Stimulated activated CD4-positive, alpha-beta T cell treated with anti-CD3 and anti-CD28 coated beads, TNF-alpha, amount 100 ng/mL, for 1 hour (primary cell): ENCODE measurements at places on chromosomes 4 and X.

DNA sequence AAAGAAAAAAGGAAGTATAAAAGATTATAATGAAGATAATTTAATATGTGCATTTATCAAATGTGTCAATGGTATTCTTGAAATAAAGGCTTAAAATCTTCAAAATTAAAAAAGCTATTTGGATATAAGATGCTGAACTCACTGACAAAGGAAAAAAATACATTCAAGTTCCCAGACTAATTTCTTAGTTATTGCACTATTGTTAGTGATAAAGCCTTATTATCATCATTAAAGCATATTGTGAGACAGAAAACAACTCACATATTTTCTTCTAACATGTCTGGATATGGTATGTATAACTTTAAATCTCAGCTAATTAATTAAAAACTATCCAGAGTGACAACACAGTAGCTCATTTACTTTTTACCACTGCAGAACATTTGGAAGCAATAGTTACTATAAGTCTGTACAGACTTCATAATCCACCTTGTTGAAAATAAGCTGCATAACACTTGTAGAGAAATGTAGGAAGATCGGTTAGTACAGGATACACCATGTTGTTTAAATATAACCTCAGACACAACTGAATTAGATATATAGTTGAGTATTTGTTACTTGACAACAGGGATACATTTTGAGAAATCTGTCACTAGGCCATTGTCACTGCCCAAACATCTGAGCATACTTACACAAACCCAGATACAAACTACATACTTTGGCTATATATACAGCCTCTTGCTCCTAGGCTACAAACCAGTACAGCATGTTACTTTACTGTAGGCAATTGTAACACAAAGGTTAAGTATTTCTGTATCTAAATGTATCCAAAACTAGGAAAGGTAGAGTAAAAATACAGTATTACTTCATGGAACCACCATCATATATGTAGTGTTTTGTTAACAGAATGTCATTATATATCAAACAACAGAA, 12.8 kb upstream of the FAM200B start:
- DNase-seq = no peak

DNA sequence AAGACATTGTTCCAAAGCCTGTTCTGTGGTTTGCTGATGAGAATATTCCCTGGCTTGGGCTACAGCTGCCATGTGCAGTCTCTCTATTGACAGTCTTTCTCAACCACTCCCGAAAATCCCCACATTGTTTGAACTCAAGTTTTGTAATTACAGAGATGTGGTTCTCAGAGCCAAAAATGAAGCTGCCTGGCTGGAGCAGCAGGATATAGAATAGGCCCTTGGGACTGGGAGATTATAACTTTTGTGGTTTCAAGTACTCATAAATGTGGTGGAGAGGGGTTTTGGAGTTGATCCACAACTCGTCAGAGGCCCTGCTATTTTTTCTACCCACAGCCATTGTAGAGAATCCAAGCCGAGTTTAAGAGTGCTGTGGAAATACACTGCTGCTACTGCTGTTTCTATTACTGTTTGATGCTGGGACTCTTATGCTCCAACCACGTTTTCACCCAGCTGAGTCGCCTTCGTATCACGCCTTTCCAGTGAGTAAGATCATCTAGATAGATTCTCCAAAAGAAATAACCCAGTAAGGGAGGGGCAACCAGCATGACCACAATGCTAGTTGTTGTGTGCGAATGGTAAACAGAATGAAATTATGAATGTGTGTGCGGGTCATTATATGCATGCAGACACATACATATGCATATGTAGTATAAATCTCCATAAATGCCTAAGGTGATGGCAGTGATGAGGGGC, 57.1 kb upstream of the ATXN3L start:
- DNase-seq = no peak

DNA sequence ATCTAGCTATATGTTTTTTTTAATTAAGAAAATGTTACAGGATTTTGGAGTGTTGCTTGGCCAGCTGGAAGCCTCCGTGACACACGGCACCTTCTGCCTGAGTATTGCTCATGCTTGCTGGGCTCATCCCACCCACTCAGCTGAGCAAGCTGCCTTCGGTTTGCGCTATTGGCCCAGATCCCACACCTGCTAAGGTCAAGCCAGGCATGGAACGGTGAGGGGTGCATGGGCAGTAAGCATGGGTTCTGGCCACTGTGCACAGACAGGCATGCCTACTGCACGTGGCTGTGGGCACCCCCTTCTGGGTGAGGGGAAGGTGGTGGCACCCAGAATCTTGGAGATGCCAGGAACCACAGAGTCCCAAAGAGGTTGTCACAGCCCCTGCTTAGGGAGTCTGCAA, 1178.4 kb upstream of the PCDH7 start:
- no peak for DNase-seq

DNA sequence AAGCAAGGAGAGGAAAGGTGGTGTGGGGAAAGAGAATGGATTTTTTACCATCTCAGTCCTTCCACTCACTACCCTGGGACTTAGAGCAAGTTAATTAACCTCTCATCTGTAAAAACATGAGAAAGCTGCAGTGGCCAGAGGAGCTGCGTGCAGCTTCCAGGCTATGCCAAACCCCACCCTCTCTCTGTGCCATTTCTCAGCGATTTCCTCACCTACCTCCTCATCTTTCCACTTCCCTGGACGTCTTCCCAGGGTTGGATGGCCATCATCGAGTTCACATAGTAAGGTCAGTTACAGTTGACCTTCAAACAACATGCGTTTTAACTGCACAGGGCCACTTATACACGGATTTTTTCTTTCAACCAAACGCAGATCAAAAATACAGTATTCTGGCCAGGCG, 64.3 kb downstream of the SMIM20 start:
- DNase-seq = no peak

- no peak for DNase-seq
Measured at GRCh38 chrX:15321447-15321846, 6.0 kb upstream of the ASB11 start.

DNA sequence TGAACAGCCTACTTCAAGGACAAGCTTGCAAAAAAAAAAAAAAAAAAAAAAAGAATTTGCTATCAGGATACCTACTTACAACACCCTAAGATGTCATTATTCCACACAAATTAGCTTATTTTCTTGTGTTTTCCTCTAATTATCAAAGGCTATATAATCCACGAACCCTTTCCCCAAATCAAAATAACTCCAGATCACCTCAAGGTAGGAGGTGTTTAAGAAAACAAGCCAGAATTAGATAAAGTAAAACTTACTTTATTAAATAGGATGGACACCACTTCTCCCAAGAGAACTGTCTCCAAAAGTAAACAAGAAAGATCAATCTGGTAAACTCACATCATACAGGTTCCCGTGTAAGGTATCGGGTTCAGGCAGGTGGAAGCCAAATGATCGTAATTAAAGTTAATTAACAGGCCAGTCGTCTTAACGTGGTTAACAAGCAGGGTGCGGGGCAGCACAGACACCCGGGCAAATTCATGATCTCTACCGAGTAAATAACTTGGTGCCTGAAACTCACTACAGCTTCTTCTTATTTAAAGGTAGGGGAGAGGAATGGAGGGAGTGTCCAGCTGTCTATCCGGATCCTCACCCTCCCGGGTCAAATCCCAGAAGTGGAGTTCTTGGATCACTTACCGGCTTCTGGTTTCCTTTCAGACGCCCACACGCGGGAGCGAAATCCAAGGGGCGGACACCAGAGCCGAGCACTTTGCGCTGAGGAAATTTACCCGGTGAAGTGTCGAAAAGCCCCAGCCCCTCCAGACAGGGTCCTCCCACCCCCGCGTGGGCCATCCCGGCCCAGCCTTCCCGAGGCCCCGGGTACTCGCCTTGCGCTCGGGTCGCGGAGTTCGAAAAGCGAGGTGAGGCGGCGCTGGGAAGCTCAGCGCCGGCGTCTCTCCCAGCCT, 708 bp downstream of the ARAP2 start:
- peak; percentile 36 for DNase-seq

DNA sequence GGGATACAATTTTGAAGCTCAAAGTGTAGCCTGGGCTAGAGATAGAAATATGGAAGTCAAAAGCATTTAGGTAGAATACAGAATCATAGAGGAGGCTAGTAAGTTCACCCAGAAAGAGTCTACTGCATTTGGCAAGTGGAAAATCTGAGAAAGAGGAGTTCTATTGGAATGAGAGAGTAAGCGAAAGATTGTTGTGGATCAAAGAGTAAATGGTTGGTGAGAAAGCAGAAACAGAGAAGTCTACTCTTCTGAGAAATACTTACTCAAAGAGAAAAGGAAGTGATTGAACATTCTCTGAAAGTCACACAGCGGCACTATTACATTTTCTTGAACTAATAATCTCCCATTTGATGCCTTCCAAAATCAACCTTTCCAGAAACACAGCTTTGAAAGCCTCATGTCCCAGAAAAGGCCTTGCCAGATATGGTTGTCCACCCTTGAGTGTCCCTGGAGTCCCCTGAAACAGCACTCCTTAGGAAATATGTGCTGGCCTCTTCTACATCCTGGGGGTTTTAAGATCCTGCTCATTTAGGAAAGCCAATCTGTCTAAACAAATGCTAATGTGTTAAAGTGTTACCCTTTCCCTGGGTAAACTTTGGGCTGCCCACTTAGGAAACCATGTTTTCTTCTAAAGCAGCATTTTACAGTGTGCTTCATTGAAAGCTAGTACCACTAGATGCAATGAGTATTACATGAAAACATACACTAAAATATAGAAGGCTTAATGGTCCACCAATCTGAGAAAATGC, 132.6 kb downstream of the INPP4B start:
- no peak for DNase-seq

- no peak for DNase-seq
Measured at GRCh38 chr4:87390551-87390890, 467 bp downstream of the HSD17B11 start.

DNA sequence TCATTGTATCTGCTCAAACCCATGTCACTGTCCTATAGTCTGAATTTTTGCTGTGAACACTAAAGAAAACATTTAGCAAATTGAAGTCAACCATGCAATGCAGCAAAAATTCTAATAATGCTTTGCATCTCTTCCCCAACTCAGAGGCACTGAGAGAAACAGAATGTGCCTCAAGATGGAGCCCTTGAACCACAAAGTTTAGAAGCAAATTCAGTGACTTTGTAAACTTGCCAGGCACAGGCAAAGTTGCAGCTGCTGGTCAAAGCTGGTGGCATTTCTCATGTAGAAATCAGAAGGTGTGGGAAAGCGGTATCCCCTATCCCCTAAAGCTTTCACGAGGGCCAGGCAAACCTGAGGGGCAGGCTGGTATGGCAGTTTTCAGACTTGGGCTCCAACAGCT, 121.7 kb upstream of the DIPK2B start:
- no peak for DNase-seq

DNA sequence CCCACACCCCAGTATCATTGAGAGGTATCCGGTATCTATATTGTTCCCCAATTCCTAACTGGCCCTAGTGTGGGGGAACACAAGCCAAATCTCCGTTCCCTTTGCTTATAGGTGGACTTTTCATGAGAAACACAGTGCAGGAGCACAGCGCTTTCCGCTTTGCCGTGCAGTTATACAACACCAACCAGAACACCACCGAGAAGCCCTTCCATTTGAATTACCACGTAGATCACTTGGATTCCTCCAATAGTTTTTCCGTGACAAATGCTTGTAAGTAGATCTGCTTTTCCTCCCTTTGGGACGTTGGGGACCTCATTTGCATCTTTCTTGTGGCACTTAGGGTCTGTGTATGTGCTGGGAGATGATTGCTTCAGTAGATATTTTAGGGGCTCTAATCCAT, 1.6 kb downstream of the GRIA3 start:
- DNase-seq = no peak

DNA sequence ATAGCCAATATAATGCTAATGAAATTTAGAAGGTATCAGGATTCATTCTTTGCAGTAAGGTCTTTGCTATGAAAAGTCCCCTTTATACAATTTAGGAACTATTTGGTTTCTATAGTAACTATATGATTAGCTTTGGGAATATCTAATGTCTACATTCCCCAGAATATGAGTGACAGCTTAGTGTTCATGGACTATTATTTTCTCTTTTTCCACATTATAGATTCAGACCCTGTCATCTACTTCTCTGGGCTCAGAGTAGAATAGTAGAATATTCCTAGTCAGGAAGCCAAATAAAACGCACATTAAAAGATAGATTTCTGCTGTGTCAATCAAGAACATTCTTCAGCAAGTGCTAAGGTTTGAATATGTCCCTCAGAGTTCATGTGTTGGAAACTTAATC, 26.1 kb upstream of the SULT1B1 start:
- no peak for DNase-seq
